H54 (cell line): ENCODE measurements at places on chromosomes 1 and 21.

- no peak for DNase-seq
These were observed 8.8 kb downstream of the TMCC2 start for GRCh38 chr1:205236526-205236925.

DNA sequence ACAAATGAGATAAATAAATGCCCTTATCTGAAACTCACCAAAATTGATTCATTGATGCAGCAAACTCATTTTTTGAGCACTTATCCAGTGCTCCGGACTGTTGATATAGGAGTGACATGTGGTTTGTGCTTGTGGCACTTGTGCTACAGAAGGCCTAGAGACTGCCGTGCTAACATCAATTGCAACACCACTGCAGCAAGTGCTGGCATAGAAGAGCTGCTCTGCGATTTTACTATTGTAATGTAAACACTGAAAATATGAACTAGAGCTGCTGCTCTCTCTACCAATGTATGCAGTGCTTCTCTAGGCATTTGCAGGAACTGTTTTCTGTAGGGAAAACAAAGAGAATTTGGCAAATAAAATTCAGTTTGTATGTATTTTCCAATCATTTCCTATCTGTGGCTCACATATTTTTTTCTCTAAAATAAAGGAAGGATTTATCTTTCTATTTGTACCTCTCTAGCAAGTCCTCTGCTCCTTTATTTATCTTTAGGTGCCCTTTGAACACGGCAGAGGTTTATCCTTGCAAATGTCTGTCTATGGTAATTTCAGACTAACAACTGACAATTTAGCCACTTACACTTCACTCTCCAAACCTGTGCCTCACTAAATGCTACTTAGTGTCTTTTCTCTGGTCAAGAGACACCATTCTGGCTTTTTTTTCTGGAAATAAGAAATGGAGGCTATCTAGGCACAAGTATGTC lies 409.5 kb upstream of the ADGRL2 start:
- DNase-seq: no peak

- DNase-seq: no peak
These were observed 15.4 kb upstream of the SPATC1L start for GRCh38 chr21:46199436-46200373.

- no peak for DNase-seq
These were observed 12.7 kb upstream of the PTCH2 start for GRCh38 chr1:44855742-44856141.

- no peak for DNase-seq
These were observed 25.2 kb downstream of the LAMC1 start for GRCh38 chr1:183048087-183049085.

- no peak for DNase-seq
These were observed 1.9 kb upstream of the ERRFI1 start for GRCh38 chr1:8027748-8028570.

DNA sequence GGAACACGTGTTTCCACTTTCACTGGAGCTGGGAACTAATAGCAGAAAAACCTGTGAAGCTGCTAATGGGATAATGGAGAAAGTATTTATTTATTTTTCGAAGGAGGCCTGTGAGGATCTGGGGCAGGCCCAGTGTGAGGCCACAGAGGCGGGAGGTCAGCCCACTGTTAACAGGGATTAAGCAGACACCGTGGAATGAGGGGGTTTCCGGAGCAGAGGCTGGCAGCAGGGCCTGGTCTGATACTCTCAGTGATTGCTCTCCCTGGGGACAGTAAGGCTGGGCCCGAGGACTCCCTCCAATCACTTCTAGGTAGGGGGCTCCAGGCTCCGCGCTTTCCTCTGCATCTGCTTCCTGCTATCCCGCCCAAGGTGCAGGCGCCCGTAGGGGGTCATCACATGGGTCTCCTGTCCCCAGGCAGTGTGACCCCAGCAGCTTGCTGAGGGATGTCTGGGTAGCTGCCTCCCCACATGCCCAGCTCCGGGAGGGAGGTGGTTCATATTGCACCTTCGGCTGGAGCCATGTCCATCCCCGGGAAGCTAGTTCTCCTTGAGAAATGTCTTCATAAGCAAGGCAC lies 28.8 kb upstream of the CDCA8 start:
- DNase-seq: no peak

- no peak for DNase-seq
These were observed 19.7 kb upstream of the DYNLT5 start for GRCh38 chr1:66732407-66733166.

DNA sequence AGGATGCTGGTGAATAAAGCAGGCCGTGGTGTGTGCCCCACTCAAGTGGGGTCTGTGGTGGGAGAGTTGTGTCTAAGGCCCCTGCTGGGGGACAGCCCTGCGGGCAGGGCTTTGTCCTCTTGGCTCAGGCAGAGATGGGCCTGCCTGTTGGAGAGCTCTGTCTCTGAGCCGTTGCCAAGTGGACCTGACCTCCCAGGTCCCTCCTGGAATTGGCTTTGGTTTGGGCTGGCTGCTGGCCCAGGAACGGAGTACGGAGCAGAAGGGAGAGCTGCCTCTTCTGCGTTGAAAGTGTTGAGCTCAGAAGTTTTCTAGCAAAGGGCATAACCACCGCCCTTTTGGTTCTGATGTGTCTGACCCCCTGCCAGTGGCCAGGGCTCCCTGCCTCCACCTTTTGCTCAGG lies 153.9 kb downstream of the PEX14 start:
- DNase-seq: no peak

- no peak for DNase-seq
These were observed 160.9 kb upstream of the VAMP3 start for GRCh38 chr1:7610106-7610731.

DNA sequence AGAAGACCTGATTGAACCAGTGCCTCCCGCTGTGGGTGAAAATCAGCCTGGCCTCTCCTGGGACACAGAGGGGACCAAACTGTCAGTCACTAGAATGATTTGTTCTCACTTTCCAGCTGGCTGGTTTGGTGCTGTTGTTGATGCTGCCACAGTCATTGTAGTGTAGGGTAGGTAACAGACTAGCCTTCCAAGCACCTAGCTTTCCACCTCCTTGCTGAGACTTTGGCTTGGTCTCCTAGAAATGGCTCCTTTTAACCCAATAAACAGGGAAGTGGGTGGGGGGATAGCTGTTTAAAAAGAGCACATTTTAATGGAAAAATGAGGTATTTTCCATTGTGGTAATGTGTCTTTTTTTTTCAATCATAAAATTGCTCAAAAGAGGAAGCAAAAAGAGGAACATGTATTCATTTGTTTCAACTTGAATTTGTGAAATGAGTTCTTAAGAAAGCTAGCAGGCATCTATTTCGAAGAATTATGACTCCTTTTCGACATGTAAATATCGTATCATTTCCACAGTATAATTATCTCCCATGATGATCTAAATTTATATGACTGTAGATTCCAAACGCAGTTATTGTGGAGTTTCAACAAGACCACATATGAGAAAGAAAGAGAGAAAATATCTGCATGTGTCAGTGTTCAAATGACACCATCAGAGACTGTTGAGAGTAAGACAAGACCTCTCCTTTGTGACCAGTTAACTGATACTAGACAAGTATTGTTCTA lies 190.1 kb downstream of the HLX start:
- no peak for DNase-seq

- no peak for DNase-seq
These were observed 34.1 kb downstream of the GABPB2 start for GRCh38 chr1:151104630-151105029.

DNA sequence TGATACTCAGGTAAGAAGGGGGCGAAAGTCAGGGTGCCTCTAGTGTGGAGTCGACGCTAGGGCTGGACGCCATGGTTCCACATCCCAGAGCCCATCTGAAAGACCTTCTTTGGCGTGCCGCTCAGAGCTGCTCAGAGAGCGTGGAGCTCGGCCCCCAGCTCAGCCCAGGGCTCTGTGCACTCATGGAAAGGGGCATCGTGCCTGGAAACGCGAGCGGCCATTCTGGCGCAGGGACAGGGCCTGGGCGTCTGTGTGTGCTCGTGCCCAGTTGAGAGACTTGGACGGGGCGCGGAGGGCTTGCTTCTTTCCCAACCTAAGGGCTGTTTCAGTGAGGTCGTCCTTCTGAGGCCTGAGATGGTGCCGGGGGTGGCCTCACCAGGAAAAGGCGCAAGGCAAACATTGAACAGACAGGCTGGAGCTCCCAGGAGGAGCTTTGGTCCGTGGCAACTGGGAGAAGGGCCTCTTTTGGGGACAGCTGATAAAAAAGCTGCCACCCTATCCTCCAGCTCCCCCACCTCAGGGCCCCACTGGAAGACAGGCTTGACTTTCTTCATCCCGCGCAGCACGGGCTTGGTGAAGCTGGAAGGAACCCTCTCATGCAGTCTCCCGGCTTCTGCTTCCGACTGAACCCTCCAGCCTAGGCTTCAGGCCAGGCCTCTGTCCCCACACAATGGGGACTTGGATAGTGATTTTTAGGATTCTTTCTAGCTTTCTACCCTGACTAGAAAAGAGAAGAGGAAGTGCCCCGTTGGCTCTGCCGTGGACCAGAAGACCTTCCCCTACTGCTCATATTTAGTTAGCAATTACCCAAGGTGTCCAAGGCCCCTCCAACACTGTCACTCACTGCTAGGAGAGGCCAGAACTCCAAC lies 77.1 kb downstream of the CD58 start:
- DNase-seq: no peak

DNA sequence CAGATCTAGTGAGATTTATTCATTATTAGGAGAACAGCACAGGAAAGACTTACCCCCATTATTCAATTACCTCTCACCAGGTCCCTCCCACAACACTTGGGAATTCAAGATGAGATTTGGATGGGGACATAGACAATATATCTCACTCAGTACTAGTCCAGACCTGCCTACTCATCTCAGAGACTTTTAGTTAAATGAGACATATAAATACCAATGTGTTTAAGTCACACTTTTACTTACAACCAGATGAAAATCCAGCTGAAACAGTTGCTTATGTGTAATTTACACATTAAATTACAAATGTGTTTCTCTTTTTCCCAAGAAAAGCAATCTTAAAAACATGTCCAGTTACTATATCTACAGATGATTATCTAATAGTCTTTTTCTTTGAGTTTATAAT lies 1145.6 kb downstream of the KCNT2 start:
- no peak for DNase-seq

DNA sequence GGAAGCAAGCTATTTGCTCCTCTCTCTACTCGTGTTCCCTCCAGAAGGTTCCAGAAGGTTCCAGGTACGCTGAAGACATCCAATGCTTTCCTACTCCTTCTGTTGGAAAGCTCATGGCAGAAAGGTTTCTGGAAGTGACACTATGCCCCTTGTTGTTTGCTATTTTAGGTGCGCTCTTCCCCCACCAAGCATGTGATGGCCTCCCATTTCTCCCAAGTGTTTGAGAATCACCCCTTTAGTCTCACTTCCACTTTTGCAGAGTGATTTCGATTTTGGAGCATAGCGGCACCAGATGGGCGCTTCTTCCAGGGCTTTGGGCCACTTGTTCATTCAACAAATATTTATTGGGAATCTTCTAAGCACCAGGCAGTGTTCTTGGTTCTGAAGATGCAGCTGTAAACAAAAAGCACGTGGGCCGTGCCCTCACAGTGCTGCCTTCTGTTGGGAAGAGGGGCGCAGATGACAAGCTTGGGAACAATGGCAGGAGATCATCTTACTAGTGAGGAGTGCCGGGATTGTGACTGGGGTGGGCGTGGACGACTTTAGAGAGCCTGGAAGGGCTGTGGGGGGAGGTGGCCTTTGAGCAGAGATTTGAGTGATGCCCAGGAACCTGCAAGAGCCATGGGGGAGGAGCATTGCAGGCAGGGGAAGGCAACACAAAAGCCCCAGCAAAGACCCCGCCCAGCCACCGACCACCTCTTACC lies 43.0 kb upstream of the TARDBP start:
- no peak for DNase-seq

GRCh38 chr1:32861904-32862695 lies 8.6 kb downstream of the FNDC5 start:
- no peak for DNase-seq

- DNase-seq: no peak
These were observed 50.4 kb downstream of the TENT5C start for GRCh38 chr1:117656202-117656641.

DNA sequence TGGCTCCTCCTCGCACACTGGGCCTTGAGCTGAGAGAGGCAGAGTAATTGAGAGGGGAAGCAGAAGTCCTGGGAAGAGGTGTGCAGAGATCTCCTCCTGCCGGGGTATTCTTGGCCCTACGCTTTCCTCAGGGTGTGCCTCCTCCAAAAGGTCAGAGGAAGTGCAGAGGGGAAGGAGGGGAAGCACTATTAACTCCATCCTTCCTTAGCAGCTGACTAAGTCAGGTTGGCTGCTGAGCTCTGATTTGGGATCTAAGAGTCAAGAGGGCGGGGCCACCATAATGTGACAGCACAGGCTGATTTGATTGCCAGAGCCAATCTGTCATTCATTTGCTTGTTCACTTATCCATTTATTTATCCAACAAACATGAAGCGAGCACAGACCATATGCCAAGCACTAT lies 12.3 kb downstream of the ATP2B4 start:
- DNase-seq: no peak

GRCh38 chr21:29207201-29207600 lies 76.8 kb downstream of the MAP3K7CL start:
- DNase-seq: no peak

- no peak for DNase-seq
These were observed 142.8 kb downstream of the HUNK start for GRCh38 chr21:32015461-32016139.

DNA sequence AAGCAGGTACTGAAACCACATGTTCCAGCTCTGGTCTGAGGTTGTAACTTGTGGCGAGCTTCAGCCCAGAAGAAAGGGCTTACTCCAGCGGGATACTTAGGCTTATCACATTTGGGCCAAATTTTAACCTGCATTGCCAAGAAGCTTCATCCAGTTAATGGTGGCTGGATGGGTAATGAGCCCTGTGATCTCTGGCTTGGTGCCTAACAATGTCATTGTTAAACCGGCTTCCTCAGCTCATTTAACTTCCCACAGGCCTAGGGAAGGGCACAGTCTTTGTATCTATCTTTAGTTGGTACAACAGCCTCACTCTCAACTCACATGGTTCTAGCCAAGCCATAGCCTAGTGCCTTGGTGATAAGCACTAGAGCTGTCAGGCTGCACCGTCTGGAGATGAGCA lies 43.6 kb upstream of the CCDC190 start:
- no peak for DNase-seq

DNA sequence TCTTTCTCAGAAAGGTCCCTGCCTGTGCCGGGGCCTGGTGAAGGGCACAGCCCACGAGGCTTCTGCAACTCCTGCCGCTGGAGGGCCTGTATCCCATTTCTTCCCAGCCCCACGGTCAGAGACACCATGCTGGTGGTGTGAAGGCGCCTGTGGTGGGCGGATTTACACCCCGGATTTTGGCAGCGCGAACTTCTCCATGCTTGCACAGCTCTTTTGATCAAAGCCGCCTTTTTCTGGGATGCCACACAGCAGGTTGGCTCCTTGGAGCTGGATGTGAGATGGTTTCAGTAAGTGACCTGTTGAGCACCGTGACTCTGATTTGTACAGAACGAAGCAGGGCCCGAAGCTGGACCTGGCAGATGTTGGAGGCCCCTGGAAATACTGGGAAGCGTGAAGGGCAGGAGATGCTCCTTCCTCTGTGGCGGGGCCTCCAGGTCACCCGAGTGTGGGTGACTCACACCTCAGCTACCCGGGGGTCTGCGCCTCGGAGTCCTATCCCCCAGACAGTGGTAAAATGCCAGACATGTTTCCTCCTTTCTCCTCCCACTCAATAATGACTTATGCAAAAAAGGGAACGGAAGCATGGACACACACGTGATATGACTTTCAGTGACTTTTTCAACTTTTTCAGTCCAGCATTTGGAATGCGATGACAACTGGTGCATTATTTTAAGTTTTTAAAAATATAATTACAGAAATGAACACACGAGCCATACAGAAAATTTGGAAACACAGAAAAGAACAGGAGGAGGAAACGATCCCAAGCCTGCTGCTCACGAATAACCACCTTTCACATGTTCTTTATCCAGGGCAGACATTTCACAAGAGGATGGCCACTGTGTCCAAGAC lies 9.0 kb downstream of the UMODL1 start:
- no peak for DNase-seq
